ENCODE measurements at places on chromosomes 6 and 20. TPM values are rescaled to one million over a fixed set of nuclear protein-coding genes. Genes with fewer than 3 reads are reported as not detected.
A peak's percentile ranks its signal among the peaks of the same experiment; 100 is the strongest.

Gene CITED2
- 142 TPM for polyA plus RNA-seq

Gene C6orf141
- polyA plus RNA-seq = 0.33 TPM

Gene RTF2
- 94.5 TPM for polyA plus RNA-seq

Gene AIF1
- 72.1 TPM for polyA plus RNA-seq

Gene SEL1L2
- not detected for polyA plus RNA-seq

Gene FRK
- polyA plus RNA-seq = 0.35 TPM

Gene PRL
- not detected for polyA plus RNA-seq

Gene TTBK1
- polyA plus RNA-seq = 0.44 TPM

Gene PTPRA
- 141 TPM for polyA plus RNA-seq

Gene MTG2
- 33.1 TPM for polyA plus RNA-seq

Gene PACSIN1
- 0.65 TPM for polyA plus RNA-seq

Gene SRMS
- polyA plus RNA-seq = 0.14 TPM

DNA sequence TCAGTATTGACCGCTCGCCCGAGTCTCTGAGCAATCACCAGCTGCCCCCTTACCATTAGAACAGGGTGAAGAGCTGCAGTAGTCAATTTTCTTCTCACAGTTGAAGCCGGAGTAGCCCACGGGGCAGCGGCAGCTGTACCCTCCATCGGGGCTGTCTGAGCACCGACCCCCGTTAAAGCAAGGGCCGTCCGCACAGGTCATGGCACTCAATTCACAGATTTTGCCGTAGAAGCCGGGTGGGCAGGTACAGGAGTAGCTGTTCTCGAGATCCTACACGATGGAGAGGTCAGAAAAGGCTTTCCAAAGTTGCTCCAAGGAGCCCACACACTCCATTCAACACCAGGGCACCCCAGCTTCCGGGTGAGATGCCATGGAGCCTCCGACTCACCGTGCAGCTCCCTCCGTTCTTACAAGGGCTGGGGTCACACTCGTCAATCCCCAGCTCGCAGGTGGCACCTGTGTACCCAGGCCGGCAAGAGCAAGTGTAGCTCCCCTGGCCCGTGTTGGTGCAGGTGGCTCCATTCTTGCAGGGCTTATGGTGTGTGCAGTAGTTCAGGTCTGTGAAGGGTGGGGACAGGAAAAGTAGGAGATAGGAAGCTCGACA, 5.9 kb downstream of the DLL1 start:
- no peak for DNase-seq

- DNase-seq = peak; percentile 28
These were observed 141.1 kb downstream of the PDSS2 start for GRCh38 chr6:107318100-107318736.

- DNase-seq = no peak
These were observed 62.9 kb upstream of the PLEKHG1 start for GRCh38 chr6:150536835-150537234.

DNA sequence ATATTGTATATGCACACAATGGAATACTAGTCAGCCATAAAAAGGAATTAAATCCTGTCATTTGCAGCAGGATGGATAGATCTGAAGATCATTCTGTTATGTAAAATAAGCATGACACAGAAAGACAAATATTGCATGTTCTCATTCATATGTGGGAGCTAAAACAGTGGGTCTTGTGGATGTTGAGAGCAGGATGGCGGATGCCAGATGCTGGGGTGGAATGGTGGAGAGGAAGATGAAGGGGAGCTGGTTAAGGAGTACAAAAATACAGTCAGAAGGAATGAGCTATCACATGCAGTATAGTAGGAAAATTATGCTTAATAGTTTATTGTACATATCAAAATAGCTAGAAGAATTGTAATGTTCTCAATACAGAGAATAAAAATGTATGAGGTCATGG, 41.8 kb downstream of the THBS2 start:
- no peak for DNase-seq

GRCh38 chr6:77231438-77232305, 231.6 kb downstream of the HTR1B start:
- no peak for DNase-seq

DNA sequence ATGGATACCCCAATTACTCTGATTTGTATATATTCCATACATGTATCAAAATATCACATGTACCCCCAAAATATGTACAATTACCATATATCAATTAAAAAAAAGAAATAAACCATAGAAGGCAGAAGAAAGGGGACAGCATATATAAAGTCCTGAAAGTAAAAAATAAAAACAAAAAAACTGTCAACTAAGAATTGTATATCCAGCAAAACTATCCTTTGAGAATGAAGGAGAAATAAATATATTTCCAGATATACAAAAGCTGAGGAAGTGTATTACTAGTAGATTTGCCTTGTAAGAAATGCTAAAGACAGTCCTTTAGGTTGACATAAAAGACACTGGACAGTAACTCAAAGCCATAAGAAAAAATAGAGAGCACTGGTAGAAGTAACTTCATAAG, 9.3 kb upstream of the RIPOR2 start:
- no peak for DNase-seq

DNA sequence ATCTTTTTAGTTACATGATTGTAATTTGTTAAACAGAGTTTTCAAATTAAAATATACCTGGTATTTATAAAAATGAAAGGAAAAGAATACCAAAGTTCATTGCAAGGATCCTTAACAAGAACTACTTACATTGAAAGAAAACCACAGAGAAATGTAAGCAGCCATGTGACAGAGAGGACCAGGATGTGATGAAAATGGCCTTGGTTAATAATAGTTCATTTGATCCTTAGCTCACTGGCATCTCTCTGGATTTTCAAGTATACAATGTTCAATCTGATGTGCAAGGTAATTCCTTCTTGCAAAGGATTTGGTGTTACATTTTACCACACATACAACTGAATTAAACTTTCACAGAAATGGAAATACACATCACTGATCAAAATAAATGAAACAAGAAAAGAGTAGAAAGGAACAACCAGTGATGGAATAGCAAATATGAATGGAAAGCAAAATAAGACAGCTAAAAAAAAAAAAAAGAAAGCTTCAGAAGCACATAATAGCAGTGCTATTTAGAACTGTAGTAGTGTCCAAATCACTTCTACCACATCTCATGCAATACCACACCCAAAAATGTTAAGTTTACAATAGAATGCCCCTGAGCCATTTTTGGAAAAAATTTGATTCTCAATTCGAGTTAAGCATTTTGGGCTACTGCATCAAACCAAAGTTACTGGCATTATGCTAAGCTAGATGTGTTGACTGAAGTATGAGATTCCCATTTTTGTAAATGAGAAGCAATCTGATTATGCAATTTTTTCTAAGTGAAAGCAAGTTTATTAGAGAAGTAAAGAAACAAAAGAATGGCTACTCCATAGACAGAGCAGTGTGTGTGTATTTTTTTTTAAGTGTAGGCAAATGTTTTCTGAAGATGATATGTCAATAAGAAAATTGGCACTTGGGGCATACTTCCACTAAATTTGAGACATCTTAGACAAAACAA, 22.6 kb upstream of the HLA-A start:
- no peak for DNase-seq

DNA sequence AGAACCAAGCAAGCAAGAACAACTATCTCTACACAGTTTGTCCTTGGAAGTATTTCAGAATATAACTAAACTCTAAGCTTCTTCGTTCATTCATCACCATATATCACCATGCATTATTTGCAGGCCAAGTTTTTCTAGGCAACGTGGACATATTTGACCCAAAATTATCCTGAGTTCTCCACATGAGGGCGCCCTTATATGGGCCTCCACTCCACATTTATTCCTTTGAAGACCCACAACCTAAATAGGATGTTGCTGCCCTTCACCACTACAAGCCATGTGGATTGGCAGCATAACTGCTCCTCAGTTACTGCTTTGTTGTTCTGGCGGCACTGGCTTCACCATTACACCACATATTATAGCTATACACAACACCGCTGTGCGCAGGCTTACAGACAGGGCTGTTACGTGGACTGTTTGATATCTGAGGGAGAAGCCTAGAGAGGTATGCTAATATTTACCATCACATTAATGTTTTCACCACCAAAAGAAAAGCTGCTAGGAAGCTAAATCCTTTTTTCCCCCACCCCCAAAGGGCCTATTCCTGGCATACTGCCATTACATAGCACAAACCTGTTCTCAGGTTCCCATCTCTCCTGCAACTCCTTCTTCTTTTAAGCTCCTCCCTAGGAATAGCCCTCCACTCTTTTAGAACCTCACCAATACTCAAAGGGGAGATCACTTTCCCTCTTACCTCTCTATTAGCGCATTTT, 411.7 kb downstream of the C6orf118 start:
- DNase-seq = no peak

DNA sequence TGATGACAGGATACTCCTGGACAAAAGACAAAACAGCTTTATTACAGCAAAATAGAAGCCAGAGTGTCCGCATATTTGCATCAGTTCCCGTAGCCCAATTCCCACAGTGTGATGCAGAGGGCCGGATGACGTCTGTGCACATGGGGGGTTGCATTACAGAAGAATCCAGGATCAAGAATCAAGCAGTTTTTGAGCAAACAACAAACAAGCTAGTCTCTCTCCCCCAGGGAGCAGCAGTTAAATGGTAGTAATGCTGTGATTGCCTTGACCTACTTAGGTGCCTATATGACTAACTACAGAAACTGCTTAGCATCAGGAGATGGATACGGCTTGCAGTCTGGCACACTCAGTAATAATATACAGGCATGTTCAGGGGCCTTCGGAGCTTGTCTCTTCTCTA, 3.2 kb upstream of the SDHAF4 start:
- no peak for DNase-seq

DNA sequence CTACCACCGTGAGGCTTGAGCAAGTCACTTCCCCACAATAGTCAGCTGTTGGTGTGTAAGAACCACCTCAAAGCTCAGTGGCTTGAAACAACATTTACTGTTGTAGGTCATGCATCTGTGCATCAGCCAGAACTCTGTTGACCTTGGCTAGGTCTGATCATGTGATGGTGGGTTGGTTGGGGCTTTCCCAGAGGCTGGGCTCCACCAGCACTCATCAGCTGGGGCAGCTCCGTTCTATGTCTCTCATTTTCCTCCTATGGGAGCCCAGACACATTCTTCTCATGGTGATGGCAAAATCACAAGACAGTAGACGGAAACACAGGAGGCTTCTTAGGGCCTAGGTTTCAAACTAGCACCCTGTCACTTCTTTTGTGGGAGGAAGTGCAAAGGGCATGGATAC, 42.8 kb upstream of the PSMF1 start:
- no peak for DNase-seq

GRCh38 chr20:31440012-31440659, at the start of gene DEFB123:
DEFB123 (plus strand) TSS chr20:31440632; CDS start chr20:31440699, 67 bp downstream.
- no peak for DNase-seq

Data from left renal pelvis (tissue), 4 donors.